ENCODE measurements at places on chromosomes 2 and 18. TPM values are rescaled to one million over a fixed set of nuclear protein-coding genes. Genes with fewer than 3 reads are reported as not detected.

- no peak for DNase-seq
These were observed 109.4 kb downstream of the KCTD1 start for GRCh38 chr18:26438980-26439379.

GRCh38 chr2:216283038-216283900 is 89.0 kb downstream of the MARCHF4 start:
- peak; percentile 12 for DNase-seq

GRCh38 chr2:160434254-160434948 is 59.2 kb downstream of the RBMS1 start:
- no peak for DNase-seq

DNA sequence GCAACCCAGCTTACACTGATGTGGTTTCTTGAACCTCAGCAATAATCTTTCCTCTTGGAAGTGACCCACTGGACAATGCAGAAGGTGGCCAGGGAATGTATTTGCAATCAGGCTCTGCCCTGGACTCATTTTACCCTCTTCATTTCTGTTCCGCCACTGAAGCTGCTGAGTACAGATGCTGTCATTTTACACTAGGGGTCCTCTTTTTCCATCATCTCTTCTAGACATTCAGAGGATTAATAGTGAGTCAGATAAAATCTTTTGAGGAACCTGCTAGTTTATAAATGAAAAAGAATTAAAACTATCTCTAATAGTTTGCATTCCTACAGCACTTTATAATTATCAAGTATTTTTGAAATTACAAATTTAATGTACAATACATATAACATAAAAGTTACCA is 87.9 kb upstream of the PNPT1 start:
- DNase-seq, result no peak

DNA sequence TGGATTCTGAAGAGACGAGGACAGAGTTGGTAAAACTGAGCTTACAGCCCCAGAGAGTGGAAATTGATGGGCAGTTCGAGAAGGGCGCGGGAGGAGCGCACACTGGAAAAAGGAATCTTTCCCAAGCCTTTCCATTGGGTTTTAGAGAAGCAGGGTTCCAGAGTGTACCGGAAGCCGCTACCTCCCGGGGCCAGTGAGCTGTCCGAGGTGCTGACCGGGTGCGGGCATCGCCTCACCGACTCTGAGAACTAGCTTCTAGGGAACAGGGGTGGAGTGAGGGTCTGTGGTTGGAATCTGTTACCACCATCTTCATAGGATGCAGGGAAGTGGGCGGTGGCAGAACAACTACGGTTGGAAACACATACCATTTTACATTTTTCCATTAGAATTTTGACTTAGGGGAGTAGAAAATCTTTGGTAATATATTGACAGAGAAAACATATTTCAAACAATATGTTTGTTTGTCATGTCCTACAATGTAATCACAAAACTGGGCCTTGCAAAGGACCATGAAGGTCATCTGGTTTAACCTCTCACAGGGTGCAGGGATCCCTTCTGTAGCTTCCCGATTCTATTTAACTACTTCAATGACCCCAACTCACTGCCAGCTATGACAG is 724 bp downstream of the NMS start:
- no peak for DNase-seq

- DNase-seq, result no peak
These were observed 138.3 kb downstream of the DDX1 start for GRCh38 chr2:15729709-15730544.

DNA sequence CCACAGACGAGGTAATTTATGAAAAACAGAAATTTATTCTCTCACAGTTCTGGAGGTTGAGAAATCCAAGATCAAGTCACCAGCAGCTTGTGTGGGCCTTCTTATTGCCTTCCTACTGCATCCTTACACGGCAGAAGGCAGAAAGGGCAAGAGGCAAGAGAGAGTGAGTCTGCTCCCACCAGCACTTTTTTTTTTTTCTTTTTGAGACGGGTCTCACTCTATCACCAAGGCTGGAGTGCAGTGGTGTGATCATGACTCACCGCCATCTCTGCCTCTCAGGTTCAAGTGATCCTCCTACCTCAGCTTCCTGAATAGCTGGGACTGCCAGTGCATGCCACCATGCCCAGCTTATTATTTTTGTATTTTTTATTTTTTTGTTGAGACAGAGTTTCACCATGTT is 78.5 kb upstream of the HK2 start:
- no peak for DNase-seq

The ATP8B1 gene
- total RNA-seq, result 406 TPM

- no peak for DNase-seq
These were observed 5.2 kb downstream of the MYO1B start for GRCh38 chr2:191250400-191250799.

The UGT1A3 gene
- 4.7 TPM for total RNA-seq

Measured in mucosa of descending colon (tissue), 3 donors.